ENCODE measurements at places on chromosomes 11 and 22.

- no peak for DNase-seq
Observed at GRCh38 chr22:27311698-27312550, 489.6 kb downstream of the MN1 start.

DNA sequence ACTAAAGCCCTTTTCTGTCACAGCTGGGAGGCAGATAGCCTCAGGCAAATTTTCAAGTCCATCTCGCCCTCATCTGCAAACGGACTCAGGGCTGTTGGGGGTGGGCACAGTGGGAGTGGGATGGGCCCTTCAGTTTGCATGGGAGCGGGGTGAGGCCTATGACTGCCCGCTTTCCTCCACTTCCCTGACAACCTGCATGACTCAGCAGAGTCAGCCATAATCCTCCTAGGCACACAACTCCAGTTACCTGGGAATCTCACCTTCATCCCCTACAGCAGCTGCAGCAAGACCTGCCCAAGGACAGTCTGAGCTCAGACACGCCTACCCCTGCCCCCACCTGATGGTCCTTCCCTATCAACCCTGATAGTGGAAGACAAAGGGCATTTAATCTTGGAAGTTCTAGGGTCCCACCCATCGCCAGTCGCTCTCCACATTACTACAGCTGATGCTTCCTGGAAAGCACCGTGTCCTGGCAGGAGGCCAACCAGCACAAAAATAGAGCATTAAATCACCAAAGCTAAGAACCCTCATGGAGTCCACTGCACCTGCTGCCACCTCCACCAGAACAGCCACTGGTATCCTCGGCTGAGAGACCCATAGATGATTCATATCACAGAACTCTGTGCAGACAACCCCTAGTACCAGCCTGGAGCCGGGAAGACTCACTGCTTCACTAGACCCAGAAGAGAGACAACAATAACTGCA, 319.3 kb downstream of the DCDC1 start:
- no peak for DNase-seq

- DNase-seq, result no peak
Observed at GRCh38 chr22:49950396-49950994, 10.1 kb upstream of the PIM3 start.

- DNase-seq, result no peak
Observed at GRCh38 chr22:23547818-23548500, 32.1 kb downstream of the IGLL1 start.

- DNase-seq, result no peak
Observed at GRCh38 chr22:25451480-25452114, 112.9 kb upstream of the GRK3 start.

DNA sequence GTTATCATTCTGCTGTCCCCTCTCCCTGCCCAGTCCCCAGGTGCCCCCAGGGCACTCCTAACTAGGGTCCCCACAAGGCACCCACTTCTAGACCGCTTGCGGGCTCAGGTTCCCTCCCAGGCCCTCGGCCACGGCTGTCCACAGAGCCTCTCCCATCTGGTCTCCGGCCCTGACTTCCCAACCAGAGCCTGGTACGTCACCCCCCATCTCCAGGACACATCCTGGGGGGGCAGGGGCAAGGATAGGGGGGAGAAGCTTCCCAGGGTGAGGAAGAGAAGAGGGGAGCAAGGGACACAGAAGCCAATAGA, 457 bp downstream of the SSTR3 start:
- no peak for DNase-seq

DNA sequence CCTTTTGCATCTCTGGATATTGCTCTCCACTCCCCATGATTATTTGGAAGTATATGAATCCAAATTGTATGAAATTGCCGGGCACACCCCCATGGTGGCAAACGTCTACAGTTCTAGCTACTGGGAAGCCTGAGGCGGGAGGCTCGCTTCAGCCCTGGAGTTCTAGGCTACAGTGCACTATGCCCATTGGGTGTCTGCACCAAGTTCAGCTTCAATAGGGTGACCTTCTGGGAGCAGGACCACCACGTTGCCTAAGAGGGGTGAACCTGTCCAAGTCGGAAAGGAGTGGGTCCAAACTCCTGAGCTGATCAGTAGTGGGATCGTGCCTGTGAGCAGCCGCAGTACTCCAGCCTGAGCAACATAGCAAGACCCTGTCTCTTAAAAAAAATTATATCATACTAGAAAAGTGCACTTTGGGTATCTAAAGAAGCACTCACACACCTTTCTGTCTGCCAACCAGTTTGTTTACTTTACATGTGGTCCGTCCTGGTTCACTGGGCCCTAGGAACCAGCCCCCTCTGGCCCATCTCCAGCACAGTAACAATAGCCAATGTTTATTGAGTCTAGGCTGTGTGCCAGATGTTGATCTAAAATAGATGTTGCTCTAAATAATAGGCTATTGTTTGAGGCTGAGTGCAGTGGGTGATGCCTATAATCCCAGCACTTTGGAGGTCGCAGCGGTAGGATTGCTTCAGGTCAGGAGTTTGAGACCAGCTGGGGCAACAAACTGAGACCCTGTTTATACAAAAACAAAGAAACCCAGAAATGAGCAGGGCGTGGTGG, 16.4 kb upstream of the KAT5 start:
- no peak for DNase-seq

- DNase-seq, result no peak
Observed at GRCh38 chr22:33022231-33022630, 36.0 kb downstream of the SYN3 start.

Measured in brain pericyte (primary cell).